NCI-H146 (cell line): ENCODE measurements at places on chromosomes 5 and 9.

- DNase-seq: peak; percentile 69
These were observed 229.2 kb upstream of the MAP3K1 start for GRCh38 chr5:56585999-56586691.

- no peak for DNase-seq
These were observed 173.3 kb upstream of the POC5 start for GRCh38 chr5:75890546-75890945.

DNA sequence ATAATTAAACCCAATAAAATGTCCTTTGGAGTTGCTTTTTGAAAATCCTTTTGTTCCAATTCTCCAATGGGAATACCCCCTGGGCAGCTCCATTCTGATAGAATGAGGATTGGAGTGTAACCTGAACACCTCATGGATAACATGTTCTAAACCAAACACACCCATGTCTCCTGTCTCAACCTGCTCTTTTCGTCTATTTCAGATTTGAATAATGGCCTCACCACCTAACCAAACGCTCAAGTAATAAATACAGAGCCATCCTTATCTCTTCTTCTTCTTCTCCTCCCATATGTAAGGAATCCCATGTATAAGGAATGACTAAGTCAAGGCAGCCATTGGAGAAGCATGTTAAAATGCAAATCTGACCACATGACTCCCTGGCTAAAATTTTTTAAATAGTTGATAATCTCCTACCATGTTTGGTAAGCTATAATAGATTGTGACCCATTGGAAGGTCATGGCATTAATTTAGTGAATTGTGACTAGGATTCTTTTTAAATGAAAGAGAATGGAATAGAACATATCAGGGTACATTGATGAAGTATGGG lies 26.0 kb downstream of the ELL2 start:
- peak; percentile 47 for DNase-seq

DNA sequence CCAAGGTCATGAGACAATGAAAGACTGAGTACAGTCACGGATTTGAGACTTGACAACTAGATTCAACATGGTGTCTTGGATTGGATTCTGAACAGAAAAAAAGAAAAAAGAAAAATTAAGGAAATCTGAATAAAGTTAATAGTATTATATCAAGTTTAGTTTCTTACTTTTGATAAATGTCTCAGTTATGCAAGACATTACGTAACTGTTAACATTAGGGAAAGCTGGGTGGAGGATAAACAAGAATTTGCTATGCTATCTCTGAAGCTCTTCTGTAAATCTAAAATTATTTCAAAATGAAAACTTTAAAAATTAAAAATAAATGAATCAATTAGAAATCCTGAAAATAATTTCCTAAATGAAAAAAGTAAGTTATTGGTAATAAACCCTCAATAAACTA lies 14.4 kb upstream of the DCAF12 start:
- no peak for DNase-seq

- no peak for DNase-seq
These were observed 85.8 kb downstream of the MRPS27 start for GRCh38 chr5:72234265-72234700.

GRCh38 chr5:88092358-88092757 lies 176.3 kb downstream of the TMEM161B start:
- no peak for DNase-seq

- no peak for DNase-seq
These were observed 53.5 kb upstream of the MCCC2 start for GRCh38 chr5:71533615-71534014.

DNA sequence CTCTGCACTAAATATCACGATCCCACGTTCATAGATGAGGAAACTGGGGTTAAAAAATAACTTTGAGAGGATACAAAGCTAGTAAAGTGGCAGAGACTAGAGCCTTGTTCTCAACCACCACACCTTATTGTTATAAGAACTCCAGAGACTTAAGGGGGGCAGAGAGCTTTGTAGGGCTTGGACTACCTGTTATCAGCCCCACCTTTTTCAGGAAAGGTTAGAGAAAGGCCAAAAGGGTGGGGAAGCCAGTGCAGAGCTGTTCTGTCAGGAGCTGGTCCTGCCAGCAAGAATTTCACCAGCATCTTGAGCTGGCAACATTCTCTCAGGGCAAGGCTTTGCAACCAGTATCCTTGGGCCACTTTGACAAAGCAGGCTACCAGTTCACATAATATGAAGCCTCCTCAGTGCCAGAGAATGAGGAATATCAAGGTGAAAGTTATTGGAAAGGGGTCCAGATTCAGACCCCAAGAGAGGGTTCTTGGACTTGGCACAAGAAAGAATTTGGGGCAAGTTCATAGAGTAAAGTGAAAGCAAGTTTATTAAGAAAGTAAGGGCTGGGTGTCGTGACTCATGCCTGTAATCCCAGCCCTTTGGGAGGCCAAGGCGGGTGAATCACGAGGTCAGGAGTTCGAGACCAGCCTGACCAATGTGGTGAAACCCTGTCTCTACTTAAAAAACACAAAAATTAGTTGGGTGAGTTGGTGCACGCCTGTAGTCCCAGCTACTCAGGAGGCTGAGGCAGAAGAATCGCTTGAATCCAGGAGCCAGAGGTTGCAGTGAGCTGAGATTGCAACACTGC lies 66.2 kb upstream of the CLINT1 start:
- DNase-seq: no peak

- no peak for DNase-seq
These were observed 71.7 kb downstream of the GRIA1 start for GRCh38 chr5:153562189-153562588.

DNA sequence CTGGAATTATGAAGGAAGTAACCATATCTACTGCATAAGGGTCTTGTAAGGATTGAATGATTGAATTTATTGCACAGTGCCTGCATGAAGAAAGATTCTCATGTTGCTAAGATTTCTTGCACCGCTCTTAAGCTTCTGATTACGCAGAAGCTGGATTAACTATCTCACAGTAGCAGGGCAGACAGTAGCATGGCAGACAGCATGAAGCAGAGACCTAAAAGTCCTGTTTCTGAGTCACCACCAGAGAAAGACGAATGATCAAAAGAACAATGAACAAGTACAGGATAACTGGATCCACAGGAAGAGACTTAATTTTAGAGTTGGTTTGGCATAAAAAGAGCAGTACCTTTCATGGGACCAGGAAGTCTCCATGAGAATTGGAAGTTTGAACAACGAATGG lies 142.4 kb downstream of the MAPKAP1 start:
- no peak for DNase-seq

DNA sequence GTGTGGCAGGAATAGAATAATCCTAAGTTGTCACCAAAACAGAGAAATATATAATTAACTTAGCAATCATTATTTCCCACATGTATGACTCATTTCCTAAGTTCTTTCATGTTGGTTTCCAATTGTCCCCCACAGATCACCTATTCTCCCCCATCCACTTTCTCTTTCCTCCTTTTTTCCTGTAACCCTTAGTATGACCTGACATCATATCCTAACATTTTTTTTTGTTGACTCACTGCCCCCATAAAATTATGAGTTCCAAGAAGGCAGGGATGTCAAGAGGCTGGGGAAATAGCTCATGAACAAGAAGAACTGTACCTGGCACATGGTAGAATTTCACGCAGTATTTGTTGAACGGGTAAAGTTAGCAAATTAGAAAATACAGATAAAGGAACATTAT lies 186.7 kb downstream of the DCP2 start:
- DNase-seq: no peak

DNA sequence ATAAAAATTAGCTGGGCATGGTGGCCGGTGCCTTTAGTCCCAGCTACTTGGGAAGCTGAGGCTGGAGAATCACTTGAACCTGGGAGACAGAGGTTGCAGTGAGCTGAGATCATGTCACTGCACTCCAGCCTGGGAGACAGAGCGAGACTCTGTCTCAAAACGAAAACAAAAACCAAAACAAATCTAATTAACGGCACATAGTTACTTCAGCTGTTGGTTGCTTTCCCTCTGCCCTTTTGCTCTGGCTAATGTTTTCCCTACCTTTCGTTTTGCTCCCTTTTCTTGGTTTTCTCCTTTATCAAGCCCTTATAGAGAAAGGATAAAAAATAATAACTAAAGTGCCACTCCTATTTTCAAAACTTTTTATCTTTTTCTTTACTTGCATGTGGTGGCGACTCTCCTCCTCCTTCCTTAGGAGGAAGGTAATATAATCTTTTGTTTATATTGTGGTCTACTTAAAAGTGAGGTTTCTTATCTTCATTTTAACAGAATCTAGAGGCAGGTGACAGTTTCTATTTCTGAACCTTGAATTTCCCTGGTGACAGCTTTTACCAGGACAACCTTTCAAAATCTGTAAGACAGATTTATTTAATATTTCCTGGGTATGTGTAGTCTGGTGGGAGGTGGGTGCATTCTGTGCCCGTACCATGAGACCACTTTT lies 125.4 kb downstream of the ARHGEF28 start:
- DNase-seq: no peak

GRCh38 chr9:128921881-128922763 lies 1.3 kb downstream of the PHYHD1 start:
- no peak for DNase-seq

DNA sequence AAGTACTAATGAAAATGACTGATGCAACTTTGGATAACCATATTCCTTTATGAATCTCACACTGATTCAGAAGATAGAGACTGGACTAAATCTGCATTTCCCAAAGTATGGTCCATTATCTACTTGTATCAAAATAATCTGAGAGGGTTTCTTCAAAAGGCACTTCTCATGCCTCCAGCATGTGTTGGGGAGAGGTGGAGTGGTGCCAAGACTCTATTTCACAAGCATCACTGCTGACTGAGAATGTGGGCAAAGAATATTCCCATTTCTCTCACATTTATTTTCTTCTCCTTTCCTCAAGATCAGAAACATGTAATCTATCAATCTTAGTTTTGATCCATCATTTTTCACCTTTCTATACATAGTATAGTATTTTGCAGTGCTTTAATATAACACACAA lies 135.4 kb downstream of the GABRB2 start:
- no peak for DNase-seq

DNA sequence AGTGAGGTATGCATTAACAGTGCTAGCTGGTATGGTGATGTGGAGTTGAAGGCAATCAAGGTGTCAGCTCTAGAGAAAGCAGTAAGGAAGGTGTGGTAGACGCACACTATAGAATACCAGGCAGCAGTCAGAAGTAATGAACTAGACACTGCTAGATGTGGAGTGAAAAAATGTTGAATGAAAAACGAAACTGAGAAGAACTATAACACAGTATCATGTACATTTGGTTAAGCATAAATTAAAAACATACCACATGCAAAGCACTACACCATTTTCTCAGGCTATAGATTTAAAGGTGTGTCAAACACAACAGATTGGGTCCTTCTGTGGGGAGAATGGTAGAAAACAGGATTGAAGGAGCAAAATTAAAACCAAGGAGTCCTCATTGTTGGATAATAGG lies 15.4 kb downstream of the ZNF622 start:
- DNase-seq: no peak

DNA sequence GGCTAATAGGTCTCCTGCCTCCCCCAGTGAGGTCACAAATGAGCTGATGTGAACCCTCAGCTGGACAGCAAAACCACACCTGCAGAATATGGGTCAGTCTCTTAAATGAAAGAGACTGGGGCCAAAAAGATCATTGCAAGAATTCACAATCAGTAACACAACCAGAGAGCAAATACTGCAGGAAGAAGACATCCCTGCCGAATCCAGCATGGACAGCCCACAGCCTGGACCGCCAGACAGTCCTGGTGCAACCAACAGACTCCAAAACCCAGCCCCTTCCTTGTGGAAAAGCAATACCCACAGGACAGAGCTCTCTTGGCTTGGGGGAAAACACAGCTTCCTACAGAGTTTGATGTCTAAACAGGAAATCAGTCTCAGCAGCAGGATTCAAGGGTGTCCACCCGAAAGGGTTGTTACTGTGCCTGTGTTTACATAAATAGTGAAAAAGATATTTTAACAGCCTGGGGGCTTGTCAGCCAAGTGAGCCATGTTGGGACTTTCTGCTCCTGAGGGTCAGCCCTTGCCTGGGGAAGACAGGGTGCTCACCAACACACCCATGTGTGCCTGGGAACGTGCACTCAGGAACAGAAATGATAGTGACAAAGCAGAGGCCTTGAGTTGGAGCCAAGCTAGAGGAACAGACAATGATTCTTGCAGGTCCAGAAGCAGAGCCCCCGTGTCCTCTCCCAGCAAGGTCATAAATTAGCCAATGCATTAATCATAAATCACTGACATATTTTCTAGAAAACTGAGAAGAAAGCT lies 106.2 kb downstream of the SEMA5A start:
- DNase-seq: no peak

DNA sequence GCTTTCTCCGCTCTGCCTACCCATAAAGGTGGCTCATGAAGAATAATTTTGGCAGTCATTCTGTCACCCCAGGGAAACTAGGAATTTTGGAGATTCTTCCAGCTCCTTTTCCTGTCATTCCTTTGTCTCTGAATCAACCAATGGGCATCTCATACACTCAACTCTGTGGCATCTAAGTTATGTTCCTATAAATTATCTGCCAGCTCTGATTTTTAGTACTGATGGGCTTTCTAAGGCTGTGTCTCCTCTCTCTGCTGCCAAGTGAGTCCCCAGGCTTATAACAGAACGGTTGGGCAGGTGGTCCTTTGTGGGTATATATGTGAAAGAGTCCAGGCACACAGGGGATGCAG lies 226.8 kb downstream of the NMUR2 start:
- DNase-seq: no peak

GRCh38 chr9:127706836-127707241 lies at the start of gene CFAP157:
Gene CFAP157 (plus strand): TSS chr9:127706988. CDS start chr9:127707032, 44 bp downstream.
- peak; percentile 44 for DNase-seq

DNA sequence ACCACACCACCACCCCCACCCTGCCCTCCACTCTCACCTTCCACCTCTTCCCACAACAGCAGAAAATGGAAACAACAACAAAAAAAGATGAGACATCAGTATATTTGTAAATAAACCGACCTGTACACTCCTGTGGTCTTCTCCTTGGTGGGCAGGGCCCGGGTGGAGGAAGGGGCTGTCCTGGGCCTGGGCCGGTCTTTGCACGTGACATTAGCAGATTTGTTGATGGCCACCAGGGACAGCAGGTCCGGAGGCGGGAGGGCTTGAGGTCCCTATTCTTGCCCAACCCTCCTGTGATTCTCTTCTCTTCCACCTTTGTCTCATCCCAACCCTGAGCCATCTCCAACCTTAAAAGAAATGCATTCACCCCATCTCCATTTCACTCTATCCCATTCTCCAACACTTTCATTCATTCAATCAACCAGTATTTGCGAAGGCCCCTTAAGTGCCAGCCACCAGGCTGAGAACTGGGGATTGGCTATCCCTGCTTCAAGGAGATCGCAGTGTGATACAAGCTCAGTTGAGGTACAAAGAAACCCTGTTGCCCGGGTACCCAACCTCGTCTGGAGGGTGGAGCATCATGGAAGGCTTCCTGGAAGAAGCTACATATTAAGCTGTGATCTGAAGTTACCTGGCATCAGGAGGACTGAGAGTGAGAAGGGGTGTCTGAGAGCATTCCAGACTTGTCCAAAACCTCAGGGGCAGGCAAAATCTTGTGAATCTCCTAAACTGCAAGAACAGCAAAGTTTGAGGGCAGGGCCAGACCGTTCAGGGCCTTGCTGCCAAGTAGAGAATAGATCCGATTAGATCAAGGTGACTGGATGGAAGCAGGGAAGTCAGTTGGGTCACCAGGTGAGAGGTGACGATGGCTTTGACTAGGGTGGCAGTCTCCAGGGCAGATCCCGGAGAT lies 87.4 kb downstream of the LMX1B start:
- no peak for DNase-seq

GRCh38 chr9:132288361-132288760 lies 66.4 kb downstream of the SETX start:
- DNase-seq: no peak
